ENCODE measurements at places on chromosomes 2 and 18. TPM values are rescaled to one million over a fixed set of nuclear protein-coding genes. Genes with fewer than 3 reads are reported as not detected.

- DNase-seq = no peak
These were observed 14.7 kb downstream of the CROCC2 start for GRCh38 chr2:240920783-240921231.

- no peak for DNase-seq
These were observed 64.1 kb downstream of the EIF2AK3 start for GRCh38 chr2:88563129-88563528.

The C2orf15 gene
- 2.0 TPM for total RNA-seq

GRCh38 chr18:9709304-9709877 is 1.3 kb downstream of the RAB31 start:
- DNase-seq = no peak

The TRABD2A gene
- 48.8 TPM for total RNA-seq

The TTN gene
- total RNA-seq = 153 TPM

GRCh38 chr2:134739879-134740301 is 21.1 kb upstream of the TMEM163 start:
- DNase-seq = no peak

GRCh38 chr2:237305579-237305978 is 108.4 kb downstream of the COL6A3 start:
- DNase-seq = no peak

GRCh38 chr2:165959371-165959770 is 5.8 kb upstream of the TTC21B start:
- no peak for DNase-seq

- DNase-seq = no peak
These were observed 137.1 kb upstream of the CCDC150 start for GRCh38 chr2:196502386-196502785.

DNA sequence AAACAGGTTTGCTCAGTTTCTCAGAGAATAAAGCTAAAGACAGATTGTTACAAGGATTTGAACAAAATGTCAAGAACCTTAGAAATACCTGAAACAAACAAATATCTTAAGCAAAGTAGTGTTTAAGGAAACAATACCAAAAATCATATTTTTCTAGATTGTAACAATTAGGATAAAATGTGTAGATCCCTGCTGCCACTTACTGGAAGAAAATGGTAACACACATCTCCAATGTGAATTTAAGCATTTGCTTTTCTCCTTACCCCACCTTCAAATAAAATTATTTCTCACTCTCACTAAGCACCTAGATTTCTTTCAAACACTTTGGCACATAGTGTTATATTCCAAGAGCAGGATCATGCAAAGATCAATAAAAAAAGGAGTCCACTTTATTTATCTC is 34.9 kb downstream of the SUCLG1 start:
- no peak for DNase-seq

- DNase-seq = no peak
These were observed 36.9 kb upstream of the KLF11 start for GRCh38 chr2:10006236-10007161.

The DNAJC5G gene
- not detected for total RNA-seq

- DNase-seq = no peak
These were observed 10.1 kb downstream of the ABI2 start for GRCh38 chr2:203338322-203338721.

GRCh38 chr2:138433995-138434951 is 67.3 kb upstream of the SPOPL start:
- DNase-seq = no peak

- no peak for DNase-seq
These were observed 295.4 kb upstream of the ATP5MC3 start for GRCh38 chr2:175476948-175477347.

GRCh38 chr2:234998404-234999211 is 46.8 kb downstream of the SH3BP4 start:
- no peak for DNase-seq

The FAP gene
- not detected for total RNA-seq

DNA sequence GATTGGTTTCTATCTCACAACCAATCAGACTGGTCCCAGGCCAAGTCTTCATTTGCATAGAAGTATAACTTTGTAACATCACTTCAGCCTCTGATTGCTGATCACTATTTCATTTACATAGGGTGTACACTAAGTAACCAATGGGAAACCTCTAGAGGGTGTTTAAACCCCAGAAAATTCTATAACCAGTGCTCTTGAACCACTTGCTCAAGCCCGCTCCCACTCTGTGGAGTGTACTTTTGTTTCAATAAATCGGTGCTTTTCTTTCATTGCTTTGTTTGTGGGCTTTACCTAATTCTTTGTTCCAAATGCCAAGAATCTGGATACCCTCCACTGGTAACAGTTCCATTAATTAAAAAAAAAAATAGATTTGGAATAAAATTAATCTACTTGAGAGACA is 77.0 kb downstream of the TMEFF2 start:
- no peak for DNase-seq

DNA sequence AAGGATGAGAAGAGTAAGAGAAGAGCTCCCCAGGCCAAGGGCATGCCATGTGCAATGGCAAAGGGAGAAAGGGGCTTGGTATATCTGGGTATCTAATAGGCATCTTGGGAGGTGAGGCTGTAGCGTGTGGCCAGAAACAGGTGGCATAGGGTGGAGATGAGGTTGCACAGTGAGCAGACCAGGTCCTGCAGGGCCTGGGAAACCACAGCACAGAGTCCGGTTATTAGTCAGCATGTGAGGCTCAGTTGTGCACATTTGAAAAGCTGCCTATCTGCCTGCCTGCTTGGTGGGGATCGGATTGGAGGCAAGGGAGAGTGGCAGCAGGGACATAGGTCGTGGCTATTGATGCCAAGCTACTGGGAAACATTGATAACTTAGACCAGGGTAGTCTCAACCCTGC is 190.6 kb downstream of the TPGS2 start:
- no peak for DNase-seq

DNA sequence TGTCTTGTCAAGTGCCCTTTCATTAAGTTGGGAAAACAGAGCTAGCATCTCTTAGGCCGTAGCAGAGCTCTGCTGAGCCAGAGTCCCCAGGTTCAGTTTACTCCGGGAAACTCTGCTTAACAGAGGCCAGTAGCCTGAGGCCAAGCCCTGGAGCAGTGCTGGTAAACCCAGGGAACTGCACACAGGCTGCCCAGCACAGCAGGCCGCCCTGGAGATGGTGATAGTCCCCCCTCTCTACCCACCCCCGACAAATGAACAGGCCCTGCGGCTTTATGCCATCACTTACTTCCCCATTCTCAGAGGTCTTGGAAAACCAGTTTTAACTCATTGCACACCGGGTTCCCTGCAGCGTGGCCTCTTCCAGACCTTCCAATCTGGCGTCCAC is 3.5 kb downstream of the CNNM4 start:
- DNase-seq = no peak

- no peak for DNase-seq
These were observed 136.9 kb downstream of the UXS1 start for GRCh38 chr2:106057206-106057605.

Data from CD4-positive, CD25-positive, alpha-beta regulatory T cell (primary cell).